ENCODE measurements at places on chromosomes 5 and 9.

DNA sequence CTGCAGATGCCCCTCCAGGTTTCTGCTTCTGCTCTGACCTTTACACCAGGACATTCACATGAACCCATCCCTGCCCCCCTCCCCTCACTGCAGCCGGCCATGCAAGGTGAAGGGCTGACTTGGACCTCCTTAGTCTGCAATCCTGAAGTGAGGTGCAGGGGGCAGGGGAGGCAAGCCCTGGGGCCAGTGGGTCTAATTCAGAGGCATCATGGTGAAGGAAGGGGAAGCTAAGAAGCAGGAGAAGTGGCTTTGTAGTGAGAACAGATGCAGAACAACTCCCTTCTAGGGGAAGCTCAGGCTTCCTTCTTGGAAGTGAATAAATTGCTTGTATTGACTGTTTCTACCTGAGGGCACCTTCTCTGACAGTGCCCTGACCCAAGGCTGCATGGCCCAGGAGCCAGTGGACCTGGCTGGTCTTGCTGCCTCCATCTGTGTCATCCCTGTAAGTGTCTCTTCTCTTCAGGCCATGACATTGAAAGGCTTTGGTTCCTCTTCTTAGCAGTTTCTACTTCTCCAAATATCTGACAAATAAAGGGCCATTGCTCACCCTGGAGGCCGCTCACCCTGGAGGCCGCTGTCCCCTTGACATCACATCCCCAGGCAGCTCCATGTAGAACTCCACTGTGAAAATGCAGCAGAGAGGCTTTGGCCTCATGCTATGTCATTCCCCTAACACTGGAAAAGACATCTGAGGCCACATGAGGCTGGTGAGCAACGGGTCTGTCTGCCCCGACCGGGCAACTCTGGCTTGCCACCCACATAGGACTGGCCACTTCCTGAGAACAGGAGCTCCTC is 55.3 kb downstream of the GADD45G start:
- no peak for DNase-seq

DNA sequence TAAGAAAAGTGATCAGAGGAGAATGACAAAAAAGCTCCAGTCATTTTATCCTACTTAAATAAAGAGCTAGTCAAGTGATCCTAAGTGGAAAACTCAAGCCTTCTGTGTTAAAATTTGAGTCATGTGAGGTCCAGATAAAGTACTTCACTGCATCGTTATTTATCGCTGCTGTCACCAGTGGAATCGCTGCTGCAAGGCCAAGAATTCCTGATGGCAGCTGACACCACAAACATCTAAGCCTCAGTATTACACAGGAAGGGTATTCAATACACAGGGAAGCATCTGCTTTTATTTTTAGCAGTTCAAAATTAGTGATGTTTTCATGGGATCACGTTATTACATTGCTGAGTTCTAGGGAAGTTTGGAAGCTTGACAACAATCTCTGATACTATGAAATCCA is 190.3 kb downstream of the GOLPH3 start:
- DNase-seq, result no peak

DNA sequence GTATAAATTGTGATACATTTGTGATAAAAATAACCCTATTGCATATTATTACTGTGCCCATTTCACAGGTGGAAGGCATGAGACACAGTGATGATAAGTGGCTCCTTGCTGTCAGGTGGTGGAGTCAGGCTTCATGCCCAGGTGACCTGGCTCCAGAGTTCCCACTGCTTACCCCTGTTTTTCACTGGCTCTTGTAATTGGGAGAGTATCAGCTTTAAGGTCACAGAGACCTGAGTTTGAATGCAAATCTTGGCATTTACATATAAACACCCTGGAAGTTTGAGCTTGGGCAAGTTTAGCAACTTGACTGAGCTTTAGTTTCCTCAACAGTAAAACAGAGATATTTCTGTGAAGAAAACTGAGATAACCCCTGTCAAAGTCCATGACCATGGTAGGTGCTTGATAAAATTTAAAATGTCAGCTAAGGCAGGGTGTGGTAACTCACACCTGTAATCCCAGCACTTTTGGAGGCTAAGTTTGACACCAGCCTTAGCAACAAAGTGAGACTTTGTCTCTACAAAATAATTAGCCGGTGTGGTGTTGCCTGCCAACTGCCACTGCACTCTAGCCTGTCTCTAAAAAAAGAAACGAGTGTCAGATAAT is 29.2 kb downstream of the MAT2B start:
- no peak for DNase-seq

GRCh38 chr5:169876386-169876785 is 103.9 kb downstream of the INSYN2B start:
- DNase-seq, result no peak

- no peak for DNase-seq
Observed at GRCh38 chr5:18050776-18051175, 416.5 kb downstream of the TAF11L14 start.

GRCh38 chr5:39208471-39208870 is 10.9 kb downstream of the FYB1 start:
- DNase-seq, result no peak

GRCh38 chr9:37943345-37944265 is 39.7 kb upstream of the SLC25A51 start:
- no peak for DNase-seq

- DNase-seq, result no peak
Observed at GRCh38 chr9:136416914-136417313, 6.5 kb downstream of the PMPCA start.

DNA sequence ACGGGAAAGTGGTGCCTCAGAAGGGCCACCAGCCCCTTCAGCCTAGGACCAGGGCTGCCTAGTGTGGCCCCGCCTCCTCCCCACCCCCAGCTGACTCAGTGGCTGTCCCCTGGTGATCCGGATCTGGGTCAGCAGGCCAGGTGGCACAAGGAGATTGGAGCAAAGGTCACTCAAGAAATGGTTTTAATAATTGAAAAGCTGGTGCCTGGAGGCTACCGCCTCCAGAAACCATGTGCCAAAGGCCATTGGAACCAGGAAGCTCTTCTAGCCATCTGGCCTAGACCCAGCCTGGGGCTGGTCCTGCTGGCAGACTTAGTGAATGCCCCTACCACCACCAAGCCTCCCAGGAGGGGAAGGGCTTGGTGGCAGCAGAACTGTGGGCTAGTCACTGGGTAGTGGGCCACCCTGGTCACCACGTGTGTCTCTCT is 1.5 kb downstream of the ST6GALNAC4 start:
- DNase-seq, result no peak

DNA sequence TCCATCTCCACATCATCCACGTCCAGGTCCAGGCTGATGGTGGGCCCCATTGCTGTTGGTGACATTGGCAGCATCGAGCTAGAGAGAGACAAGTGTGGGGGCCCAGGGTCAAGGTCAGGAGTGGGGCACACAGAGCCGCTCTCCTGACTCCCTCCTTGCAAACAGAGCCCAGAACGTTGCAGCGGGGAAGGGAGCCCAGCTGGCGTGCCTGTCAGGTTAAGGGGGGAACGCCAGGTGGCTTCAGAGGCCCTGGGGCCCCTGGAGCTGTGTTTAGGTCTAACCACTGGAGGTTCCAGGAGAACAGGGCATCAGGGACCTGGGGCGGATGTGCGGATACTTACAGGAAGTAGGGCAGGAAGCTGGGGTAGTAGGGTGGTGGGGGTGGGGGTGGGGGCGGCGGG is 7.5 kb downstream of the RNF44 start:
- no peak for DNase-seq

DNA sequence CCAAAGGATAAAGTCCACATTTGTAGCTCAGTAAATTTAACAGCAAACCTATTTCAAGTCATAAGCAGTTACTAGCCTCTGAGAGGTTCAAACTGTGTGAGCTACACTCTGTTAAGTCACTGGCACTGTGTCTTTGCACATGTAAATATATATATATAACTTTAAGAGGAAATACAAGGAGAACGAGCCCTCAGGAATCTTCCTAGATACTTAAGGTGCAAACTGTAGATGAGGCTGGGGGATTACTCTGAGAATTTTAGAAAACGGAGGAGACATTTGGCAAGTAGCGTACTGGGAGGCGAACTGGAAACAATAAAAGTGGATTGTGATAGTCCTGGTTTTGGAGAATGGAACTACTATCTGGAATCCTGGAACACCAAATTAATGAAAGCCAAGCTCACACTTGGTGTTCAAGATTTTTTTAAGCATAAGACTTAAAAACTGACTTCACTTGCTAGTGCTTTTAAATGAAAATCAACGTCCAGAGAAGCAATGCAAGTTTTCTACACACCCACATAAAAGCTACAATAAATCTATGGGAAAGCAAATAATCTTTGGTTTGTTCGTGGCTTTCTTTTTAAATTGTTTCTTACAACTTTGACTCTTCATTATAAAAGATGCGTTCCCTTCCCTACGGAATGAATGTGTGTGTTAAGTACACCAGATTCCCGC is 1057.0 kb upstream of the DMAC1 start:
- no peak for DNase-seq

DNA sequence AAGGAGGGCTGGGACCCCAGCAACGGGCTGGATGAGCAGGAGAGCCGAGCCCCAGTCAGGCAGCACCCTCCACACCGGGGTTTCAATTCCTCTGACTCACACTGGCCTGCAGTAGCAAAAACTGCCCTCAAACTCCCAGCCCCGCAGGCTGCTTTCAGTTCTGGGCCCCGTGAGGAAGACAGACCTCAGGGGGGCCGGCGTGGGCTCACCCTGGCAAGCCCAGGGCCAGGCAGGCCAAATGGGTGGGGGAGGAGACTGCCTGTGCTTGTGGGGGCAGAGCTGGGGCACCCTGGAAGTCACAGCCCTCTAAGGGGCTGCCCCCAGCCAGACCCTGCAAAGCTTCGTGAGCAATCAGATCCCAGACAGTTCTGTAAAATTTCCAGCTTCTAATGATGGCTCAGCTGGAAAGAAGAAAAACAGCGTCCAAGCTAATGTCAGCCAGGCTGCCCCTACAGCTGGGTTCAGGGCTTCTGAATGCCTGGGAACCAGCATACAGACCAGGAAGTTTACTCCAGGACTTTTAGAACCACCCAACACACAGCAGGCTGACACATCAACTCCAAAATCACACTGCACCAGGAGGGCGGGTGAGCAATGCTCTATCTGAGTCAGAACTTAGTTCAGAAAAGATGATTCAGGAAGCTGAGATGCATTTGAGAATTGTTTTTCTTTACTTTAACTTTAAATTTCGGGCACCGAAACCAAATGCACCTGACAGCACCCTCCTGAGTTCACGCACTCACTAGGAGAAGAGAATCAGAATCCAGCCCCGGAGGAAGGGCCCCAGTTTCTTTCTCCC is 34.7 kb downstream of the LPCAT1 start:
- DNase-seq, result no peak

GRCh38 chr9:115126404-115126803 is 8.4 kb upstream of the TNC start:
- no peak for DNase-seq

DNA sequence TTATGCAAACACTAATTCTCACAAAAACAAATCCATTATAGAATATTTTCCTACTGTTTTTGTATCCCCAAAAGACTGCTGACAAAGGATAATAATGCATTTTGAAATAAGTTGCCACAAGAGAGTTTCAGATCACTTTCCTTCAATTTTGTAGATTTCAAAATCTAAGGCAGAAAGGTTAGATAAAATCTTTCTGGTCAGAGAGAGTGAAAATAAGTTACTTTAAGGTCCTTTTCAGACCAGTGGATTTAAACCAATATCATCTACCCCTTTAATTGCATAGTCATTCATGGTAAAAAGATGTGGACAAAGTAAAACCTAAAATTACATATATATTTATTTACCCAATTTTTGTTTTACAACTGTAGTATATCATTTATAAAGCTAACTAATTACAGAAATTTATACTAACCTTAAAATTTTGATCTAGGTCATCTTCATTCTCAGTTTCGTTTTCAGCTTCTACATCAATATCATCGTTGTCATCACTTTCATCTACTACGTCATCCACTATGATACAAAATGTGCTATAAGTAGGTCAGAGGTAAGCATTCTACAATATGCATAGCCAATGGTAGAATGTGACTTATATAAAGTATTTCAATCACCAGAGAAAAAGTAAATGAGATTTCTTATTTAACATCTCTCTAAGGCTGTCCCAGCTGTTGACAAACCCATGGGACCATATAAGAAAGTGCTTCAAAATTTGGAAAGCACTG is 95.7 kb downstream of the AGTPBP1 start:
- DNase-seq, result no peak

GRCh38 chr5:86880344-86880743 is 262.6 kb downstream of the COX7C start:
- no peak for DNase-seq

- DNase-seq, result no peak
Observed at GRCh38 chr9:79698967-79699366, 127.2 kb downstream of the TLE4 start.

- no peak for DNase-seq
Observed at GRCh38 chr9:15357050-15357653, 50.1 kb upstream of the TTC39B start.

DNA sequence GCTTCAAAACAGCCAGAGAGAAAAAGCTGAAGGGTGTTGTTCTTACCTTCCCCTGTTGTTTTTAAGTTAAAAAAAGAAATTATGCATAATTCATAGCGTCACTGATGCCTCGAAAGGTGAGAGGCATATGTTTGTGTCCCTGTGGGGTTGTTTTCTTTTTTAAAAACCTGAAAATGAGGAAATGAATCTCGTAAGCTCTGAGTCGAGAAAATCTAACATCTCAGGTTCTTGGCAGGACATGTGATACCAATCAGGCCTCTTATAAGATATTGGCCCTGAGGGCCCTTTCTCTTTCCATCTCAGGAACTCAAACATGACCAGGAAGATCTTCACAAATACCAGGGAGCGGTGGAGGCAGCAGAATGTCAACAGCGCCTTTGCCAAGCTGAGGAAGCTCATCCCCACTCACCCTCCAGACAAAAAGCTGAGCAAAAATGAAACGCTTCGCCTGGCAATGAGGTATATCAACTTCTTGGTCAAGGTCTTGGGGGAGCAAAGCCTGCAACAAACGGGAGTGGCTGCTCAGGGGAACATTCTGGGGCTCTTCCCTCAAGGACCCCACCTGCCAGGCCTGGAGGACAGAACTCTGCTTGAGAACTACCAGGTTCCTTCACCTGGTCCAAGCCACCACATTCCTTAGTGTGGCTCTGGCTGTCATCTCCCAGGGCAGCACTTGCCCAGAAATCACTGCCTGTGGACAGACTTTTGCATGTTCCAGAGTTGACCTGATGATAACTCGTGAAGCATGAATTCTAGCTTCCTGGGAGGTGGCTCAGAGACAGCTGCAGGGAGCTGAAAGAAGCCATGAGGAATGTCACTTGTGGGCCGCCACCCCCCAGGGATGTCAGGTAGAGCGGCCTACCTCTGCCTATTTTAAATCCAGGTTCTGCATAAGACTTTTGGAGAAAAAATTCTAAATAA is at the start of gene TAL2:
Gene TAL2, plus strand, starts transcription at position 274 of the 921 bp plus-strand sequence. Its CDS starts 40 bp downstream, at position 314.
- DNase-seq, result no peak

DNA sequence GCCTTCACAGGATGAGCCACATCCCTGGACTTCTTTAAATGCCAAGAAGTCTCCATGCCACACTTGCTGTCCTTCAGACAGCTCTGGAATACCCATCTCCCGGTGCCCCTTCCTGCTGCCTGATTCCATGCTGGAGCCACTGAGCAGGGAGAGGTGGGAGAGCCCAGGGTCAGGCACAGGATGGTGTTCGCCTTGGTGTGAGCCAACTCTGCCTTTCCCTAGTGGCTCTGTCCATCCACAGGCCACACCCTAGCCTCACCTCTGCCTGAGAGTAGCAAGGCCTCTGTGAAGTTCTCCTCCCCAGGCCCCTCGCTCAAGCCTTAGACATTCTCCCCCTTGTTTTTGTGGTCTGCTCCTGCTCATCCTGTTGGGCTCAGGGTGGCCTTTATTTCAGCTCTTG is 54.2 kb upstream of the ANGPTL2 start:
- peak; percentile 25 for DNase-seq

- no peak for DNase-seq
Observed at GRCh38 chr5:76720988-76721569, 5.2 kb downstream of the F2R start.
